ENCODE measurements at places on chromosomes 13 and 19.
A peak's percentile ranks its signal among the peaks of the same experiment; 100 is the strongest.

- DNase-seq = no peak
Observed at GRCh38 chr19:17948931-17949930, 16.4 kb downstream of the CCDC124 start.

DNA sequence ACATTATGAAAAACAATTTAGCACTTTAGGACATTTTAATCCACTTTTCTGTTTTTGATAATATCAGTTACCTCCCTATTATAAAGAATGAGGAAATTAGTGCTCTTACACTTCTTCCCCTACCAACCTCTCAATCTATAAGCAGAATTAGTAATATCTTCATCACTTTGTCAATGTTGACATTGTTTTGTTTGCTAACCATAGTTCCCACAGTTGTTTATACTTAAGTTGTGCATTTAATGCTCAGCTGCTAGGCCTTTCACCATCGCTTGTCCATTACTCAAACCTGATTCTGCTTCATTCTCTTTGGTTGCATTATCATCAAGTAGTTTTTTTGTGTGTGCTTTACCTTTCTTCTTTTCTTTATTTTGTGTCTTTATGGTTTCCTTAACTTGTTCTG lies 132.1 kb downstream of the CDK8 start:
- no peak for DNase-seq

DNA sequence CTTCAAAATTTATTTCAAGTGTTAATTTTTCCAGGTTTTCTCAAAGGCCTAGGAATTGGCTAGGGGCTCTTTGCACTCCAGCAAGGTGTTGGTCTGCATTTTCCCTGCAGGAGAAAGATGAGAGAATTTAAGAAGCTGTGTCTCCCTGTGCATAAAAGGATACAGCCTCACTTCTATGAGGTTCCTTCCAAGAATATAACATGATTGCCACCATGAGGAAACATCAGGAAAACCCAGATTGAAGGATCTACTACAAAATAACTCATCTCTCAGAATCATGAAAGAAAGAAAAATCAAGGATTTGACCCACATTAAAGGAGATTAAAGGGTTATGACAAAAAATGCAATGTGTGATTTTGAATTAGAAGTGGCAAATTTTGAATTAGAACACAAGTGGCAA lies 69.9 kb downstream of the RUBCNL start:
- DNase-seq = no peak

GRCh38 chr19:29106346-29106885 lies 106.5 kb downstream of the UQCRFS1 start:
- no peak for DNase-seq

GRCh38 chr13:100581504-100581903 lies 7.1 kb downstream of the GGACT start:
- no peak for DNase-seq

- no peak for DNase-seq
Observed at GRCh38 chr13:26614721-26615120, 57.2 kb downstream of the WASF3 start.

- DNase-seq = peak; percentile 64
Observed at GRCh38 chr19:47713046-47714021, at the start of gene EHD2. TSS of gene EHD2 (plus strand) at chr19:47713422. CDS start at chr19:47716613, 3,191 bp downstream.

DNA sequence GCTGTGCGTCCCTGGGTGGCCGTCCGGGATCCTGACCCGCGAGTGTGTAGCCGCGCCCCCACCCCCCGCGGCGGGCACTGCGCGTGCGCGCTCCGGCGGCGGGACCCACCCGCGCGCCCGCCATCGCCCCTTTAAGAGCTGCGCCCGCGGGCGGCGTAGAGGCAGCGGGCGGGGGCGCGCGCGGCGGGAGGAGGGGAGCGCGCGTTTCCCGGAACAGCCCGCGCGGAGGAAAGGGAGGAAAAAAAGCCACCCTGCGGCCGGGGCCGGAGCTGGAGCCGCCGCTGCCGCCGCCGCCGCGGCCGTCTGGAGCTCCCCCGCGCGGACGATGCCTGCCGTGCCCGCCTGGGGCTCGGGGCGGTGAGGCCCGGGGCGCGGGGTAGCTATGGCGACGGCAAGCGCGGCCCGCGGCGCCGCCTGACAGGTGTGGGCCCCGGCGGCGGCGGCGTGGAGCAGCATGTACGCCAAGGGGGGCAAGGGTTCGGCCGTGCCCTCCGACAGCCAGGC lies at the start of gene SSBP4:
SSBP4 (plus strand) TSS at position 204 of the 504 bp plus-strand sequence; CDS start at position 455, 251 bp downstream.
- DNase-seq = peak; percentile 78

DNA sequence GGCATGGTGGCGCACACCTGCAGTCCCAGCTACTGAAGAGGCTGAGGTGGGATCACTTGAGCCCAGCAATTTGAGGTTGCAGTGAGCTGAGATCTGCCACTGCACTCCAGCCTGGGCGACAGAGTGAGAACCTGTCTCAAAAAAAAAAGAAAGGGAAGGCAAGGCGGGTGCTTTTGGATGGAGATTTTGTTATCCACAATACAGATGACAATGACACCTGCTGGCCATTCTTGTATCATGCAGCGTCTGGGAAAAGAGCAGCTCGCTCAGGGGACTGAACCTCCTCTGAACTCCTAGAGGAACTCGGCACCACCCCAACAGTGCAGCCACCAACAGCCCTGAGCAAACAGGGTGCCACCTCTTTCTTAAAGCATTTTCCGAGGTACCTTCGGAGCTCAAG lies 22.8 kb downstream of the HAUS8 start:
- no peak for DNase-seq

Measured in stimulated activated CD4-positive, alpha-beta T cell treated with anti-CD3 and anti-CD28 coated beads, Interleukin-15, amount 100 ng/mL, for 24 hours (primary cell).